ENCODE measurements at places on chromosomes 3 and 15.

- DNase-seq: no peak
Measured at GRCh38 chr3:152199102-152199840, 69.5 kb upstream of the MBNL1 start.

DNA sequence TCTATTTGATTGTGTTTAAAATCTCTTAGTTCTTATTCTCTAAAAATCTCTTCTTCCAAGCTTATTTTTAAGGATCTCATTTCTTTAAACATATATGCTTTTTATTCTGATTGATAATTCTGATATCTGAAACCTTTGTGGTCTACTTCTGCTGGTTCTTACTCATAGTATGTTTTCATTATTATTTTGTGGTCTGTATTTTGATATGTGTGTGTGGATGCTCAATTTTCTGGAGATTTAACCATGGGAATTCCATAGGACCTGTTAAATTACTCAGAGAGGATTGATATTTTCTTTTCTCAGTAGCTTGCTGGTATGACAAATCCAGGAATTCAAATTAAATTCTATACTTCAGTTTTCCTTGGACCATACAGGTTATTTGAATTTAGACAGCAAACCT lies 14.7 kb upstream of the HHLA2 start:
- DNase-seq: no peak

- DNase-seq: no peak
Measured at GRCh38 chr3:197878427-197878826, 71.6 kb upstream of the RPL35A start.

DNA sequence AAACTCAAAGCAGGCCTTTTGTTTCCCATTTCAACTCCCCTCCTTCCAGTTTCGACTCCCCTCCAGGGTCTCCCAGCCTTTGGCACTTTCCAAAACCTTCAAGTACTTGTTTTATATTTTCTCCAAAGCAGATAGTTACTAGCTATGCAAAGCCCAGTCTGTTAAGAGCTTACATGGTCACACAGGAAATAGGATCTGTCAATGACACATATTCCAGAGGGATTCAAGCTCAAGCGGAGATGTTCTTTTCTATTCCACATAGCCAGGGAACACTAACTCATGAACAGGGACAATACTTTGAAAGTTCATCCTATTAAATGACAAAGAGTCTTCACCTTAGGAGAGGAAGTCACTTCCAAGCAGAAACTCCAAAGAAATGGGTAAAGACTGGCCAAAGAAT lies 18.6 kb downstream of the SUCLG2 start:
- DNase-seq: no peak

DNA sequence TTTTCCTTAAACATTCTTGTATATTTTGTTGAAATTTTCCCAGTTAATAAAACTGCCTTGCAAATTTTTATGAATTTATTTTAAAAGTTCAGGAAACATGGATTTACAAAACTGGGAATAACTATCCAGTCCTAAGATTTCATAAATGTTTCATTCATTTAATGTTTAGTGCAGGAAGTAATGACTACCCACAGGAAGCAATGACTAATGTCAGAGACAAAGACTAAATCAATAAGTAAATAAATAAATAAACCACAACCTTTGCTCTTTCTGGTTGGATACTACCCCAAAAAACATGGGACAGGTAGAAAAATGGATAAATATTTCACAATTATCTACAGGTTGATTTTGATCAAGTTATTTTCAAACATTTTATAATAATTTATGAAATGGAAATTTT lies 48.8 kb upstream of the TMCO5A start:
- DNase-seq: no peak

DNA sequence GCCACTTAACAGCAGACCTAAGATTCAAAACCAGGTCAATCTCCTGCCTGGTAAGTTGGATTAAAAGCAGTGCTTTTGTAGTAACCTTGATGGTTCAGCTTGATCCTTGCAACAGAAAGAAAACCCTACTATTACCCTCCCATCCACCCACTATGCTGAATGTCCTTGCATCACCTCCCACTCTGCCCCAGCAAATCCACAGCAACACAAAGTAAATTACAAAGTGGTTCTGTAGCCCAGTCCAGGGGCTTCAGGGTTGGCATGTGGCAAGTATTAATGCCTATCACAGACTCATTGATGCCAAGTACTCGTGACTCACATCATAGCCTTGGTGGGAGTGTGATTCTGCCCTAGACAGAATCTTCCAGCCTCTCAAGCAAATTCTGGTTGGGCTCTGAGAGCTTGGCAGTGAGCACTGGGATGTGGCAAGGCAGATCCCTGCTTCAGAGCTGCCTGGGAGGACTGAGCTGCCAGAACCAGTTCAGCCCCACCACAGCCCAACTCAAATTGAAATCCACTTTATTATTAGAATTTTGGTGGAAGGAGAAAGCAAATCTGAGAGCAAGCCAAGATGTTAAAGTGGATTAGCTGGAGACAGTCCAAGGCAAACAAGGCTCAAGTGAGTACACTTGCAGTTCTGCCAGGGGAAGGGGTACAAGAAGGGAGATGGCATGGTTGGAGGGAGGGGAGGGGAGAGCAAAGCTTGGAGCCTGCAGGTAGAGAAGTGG lies 225.8 kb upstream of the UMPS start:
- DNase-seq: peak; percentile 89

- DNase-seq: no peak
Measured at GRCh38 chr15:54518156-54518882, 540.1 kb downstream of the UNC13C start.

- peak; percentile 74 for DNase-seq
Measured at GRCh38 chr3:59189526-59189925, 139.7 kb upstream of the CFAP20DC start.

DNA sequence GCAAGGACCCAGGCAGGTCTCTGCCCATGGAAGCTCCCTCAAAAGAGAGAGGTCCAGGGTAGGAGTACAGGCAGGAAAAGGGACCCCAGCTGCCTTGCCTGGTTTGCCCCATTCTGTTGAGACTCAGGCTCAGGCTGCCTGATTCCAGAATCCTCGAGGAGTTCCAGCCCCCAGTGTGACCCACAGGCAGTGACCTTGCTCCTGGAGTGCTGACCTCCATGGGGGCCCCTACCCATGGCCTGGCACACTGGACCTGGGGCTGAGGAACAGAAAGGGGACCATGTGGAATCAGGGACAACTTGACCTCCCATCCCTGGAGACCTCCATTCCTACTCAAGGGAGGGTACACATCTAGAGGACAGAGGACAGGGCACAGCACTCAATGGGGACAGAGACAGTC lies 3.4 kb upstream of the SEMA3B start:
- no peak for DNase-seq
